ENCODE measurements at places on chromosomes 1 and 21.

DNA sequence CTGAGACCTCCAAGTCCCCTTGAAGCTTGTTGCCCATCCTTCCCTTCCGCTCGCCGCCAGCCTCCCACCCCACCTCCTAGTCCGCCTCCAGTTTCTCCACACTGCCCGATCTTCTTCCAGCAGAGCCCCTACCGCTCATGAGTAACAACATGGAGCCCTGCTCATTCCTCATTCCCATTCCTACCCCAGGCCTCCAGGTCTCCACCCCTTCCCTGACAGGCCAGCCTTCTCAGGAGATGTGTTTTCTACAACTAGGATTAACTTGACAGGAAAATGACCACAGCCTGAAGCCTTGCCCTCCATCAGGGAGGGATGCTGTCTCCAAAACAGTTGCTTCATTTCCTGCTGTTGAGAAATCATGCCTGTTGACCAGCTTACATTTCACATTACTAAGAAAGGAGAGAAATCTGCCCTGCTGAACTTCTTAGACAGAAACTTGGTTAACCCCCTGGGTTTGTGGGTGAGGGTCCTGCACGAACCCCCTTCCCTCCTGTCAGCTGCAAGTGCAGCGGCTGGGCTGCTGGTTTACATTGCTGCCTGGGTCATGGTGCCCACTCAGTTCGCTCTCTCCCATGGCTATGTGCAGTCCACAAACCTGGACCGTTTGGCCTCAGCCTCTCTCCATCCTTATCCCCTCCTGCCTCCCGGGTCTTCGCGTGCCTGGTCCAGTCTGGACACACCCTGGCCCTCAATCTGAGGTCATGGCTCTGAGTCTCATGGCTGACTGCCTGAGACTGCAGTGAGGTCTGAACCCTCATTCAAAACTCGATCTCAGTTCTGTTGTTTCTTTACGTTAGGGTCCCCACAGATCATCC lies 16.1 kb upstream of the CHI3L1 start:
- DNase-seq = no peak

- DNase-seq = no peak
Observed at GRCh38 chr1:15431571-15431948, 6.7 kb upstream of the CTRC start.

- DNase-seq = no peak
Observed at GRCh38 chr1:62325681-62326080, 6.4 kb upstream of the KANK4 start.

GRCh38 chr1:220954321-220955075 lies 75.3 kb downstream of the HLX start:
- DNase-seq = no peak

- no peak for DNase-seq
Observed at GRCh38 chr1:167627865-167628641, 2.0 kb upstream of the RCSD1 start.

All from anterior cingulate cortex (tissue), 58 donors.